ENCODE measurements at places on chromosomes 6 and 20.

GRCh38 chr6:37007340-37008043 lies 2.0 kb downstream of the FGD2 start:
- DNase-seq, result no peak

- DNase-seq, result no peak
Observed at GRCh38 chr6:150282806-150283205, 86.0 kb upstream of the IYD start.

DNA sequence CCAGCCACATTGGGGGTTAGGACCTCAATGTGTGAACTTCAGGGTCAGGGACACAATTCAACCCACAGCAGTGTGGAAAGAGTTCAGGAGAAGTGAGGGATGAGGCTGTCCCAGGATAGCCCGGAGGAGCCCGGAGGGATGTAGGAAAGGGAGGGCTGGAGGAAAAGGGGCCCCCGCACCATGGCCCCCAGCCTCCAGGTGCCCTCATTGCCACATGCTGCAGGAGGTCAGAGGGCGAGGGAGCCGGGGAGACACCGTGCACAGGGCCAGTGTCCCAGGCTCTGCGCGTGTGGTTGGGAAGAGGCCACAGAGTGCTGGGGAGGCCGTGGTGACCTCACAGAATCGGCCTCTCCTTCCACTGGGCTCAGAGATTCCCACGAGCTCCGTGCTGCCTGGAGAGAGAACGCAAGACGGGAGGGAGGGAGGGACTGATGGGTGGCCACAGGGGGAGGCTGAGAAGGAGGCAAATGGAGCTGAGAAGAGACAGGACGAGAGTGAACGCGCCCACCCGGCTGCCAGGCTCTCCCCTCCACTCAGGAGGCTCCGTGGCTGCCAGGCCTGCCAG lies 215.1 kb downstream of the DLL1 start:
- no peak for DNase-seq

DNA sequence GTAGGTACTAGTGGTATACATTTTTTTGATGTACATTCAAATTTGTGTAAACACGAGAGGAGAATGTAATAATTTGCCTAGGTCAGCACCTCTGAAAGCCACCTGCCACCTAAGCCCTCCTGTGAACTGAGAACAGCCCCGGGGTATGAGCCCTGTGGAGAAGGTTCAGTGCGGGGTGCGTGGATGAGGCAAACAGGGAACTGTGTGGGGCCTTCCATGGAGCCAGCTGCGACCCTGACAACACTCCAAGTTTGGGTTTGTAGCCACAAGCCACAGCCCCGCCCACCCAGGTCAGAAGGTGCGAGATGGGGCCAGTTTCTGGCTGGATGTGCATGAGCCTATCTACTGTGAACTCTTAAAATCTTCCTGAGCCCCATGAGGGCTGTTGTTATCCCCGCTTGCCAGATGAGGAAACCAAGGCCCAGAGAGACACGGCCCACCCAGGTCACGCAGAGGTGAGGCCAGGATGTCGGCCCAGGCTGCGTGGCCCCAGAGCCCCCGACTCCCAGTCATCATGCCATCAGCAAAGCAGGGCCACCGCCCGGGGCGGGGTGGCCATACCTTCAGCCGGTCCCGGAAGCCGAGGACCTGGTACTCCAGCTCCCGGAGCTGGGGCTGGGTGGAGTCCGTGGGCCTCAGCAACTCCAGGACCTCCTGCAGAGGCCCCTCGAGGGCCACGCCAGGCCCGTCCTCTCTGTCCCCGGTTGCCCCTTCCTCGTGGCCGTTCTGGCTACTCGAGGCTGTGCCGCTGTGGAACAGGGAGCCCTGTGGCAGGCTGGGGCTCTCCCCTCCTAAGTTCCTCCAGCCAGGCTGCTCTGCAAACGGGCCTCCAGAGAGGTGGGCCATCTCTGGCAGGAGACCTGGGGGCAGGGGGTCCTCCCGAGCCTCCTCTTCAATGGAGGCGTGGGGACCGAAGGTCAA lies 89.6 kb downstream of the RIPOR3 start:
- no peak for DNase-seq

- DNase-seq, result no peak
Observed at GRCh38 chr20:3316136-3316535, 77.1 kb upstream of the SLC4A11 start.

GRCh38 chr20:39916236-39916765 lies 772.7 kb downstream of the MAFB start:
- no peak for DNase-seq

- DNase-seq, result no peak
Observed at GRCh38 chr6:170135821-170136471, 154.9 kb downstream of the DLL1 start.

DNA sequence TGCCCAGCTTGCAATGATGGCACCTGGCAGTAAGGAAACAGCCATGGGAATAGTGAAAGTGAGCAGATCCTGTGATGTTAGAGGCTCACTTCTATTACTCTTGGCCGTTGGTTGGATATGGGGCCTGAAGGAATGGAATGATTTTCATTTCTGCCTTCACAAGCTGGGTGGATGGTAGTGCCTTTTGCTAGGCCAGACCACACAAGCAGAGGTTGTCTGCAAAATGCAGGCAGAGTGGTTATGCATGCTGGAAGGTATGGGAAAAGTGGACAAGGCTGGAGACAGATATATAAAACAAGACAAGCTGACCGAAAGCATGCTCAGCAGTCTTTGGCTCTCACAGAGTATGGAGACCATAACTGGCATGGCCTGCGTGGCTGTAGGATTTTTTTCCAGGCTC lies 50.7 kb upstream of the ERVFRD-1 start:
- DNase-seq, result no peak

GRCh38 chr6:140879946-140880345 lies 1252.8 kb upstream of the GJE1 start:
- DNase-seq, result no peak

GRCh38 chr6:40325791-40326190 lies 261.4 kb downstream of the LRFN2 start:
- no peak for DNase-seq
